Left forelimb (tissue), 1 donor: ENCODE measurements at places on chromosomes 16 and 17.

DNA sequence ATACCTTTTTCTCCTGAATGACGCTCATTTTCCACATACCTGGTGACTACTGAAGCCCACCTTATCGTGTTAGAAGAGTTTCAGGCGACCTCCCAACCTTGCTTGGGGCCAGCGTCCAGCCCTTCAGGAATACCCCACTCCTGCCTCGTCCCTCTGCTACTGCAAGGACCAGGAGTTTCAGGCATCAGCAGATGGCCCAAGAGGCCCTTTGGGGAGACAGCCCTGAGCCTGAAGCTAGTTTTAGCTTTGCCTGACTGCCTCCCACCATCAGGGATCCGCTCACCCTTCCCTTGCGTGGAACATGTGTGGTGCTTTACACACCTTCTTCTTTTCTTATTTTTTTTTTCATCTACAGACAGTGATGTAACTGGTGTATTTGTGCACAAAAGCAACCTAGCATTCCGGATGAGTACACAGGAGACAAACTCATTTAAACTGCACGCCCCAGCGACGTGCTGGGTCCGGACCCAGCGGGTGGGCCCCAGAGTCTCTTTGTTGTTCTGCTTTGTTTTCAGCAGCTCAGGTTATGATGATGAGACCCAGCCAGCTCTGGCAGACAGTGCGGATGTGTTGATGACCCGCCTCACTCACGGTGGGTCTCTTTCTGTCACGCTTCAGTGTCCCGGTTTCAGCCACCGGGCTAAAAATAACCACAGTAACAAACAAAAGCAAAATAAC, 242.4 kb downstream of the C16orf95 start:
- peak; percentile 22 for DNase-seq

DNA sequence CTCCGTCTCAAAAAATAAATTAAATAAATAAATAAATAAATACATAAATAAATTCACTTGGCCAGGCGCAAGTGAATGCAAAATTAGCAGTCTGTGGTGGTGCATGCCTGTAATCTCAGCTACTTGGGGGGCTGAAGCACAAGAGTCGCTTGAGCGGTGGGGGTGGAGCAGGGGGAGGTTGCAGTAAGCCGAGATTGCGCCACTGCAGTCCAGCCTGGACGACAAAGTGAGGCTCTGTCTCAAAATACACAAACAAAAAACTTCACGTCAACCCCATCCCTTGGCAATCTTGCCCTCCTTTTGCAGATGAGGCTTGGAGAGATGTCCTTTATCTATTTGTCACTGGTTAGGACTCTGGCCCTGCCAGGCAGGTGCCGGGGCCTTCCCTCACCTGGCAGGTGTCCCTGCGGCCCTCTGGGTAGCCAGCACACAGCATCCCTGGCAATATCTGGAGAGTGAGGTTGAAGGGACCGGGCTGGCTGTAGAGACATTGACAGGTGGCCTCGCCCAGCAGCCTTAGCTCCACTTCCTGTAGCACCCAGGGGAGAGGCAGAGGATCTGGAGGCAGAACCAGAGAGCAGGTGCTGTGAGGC, 4.4 kb downstream of the PRSS36 start:
- DNase-seq, result no peak

GRCh38 chr17:61815863-61816503, 47.3 kb downstream of the BRIP1 start:
- DNase-seq, result no peak

DNA sequence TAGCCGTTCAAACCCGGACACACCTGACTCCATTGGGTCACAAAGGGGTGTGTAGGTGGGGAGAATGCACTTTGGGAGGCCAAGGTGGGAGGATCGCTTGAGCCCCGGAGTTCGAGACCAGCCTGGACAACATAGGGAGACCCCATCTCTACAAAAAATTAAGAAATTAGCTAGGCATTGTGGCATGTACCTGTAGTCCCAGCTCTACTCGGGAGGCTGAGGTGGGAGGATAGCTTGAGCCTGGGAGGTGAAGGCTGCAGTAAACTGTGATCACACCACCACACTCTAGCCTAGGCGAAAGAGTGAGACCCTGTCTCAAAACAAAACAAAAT, 942 bp upstream of the PHOSPHO1 start:
- DNase-seq, result no peak

DNA sequence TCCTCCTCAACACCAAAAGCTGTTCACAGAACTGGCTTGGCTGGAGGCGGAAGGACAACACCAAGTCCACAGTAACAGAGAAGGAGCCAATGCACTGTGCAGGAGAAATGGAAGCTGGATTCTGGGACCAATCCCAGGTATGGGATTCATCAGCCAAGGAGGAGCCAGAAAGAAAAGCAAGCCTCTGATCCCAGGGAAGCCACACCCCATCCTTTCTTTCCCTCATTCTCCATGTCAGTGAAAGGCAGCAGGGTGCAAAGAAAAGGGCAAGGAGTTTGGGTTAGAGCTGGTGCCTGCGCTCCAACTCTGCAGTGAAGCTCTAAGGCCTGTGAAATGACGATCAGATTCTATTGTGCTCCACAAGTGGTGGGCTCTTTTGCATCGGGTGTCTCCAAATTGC, 11.0 kb downstream of the DCAKD start:
- DNase-seq, result no peak

GRCh38 chr16:81385031-81385756, 59.4 kb upstream of the CMIP start:
- no peak for DNase-seq

DNA sequence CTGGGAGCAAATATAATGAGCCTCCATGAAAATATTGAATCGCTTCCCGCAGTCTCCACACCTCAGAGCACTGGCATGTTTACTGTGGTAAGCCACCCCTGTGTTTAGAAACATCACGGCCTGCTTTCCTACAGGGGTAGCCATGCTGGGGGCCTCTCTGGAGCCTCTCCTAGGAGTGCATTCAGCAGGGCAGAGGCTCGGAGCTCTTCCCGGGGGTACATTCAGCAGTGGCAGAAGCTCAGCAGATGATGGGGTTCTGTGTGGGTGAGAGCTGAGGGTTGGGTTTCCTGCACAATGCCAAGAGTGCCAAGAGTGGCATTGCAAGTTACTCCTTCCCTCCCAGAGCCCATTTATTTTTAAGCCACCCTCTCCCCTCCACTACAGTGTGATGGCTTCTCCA, 386.6 kb downstream of the SEC14L1 start:
- DNase-seq, result no peak
